ENCODE measurements at places on chromosomes 11 and 22. TPM values are rescaled to one million over a fixed set of nuclear protein-coding genes. Genes with fewer than 3 reads are reported as not detected.

DNA sequence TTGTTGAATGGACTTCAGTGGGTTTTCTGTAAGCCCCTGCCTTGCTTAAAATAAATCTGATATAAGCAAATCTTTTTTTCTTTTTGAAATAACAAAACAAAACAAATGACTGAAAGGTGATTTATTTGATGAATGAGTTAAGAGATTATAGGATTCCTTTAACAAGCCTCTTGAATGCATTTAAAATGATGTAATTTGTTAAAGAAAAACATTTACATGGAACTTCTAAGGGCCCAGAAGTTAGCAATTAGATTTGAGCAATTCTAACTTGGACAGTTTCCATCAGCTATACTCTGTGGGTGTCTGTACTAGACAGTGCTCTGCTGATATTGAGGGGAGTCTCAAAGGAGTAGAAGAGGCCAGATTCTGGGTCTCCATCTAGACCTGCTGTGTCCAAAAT lies 143.5 kb upstream of the RAG2 start:
- DNase-seq, result no peak

DNA sequence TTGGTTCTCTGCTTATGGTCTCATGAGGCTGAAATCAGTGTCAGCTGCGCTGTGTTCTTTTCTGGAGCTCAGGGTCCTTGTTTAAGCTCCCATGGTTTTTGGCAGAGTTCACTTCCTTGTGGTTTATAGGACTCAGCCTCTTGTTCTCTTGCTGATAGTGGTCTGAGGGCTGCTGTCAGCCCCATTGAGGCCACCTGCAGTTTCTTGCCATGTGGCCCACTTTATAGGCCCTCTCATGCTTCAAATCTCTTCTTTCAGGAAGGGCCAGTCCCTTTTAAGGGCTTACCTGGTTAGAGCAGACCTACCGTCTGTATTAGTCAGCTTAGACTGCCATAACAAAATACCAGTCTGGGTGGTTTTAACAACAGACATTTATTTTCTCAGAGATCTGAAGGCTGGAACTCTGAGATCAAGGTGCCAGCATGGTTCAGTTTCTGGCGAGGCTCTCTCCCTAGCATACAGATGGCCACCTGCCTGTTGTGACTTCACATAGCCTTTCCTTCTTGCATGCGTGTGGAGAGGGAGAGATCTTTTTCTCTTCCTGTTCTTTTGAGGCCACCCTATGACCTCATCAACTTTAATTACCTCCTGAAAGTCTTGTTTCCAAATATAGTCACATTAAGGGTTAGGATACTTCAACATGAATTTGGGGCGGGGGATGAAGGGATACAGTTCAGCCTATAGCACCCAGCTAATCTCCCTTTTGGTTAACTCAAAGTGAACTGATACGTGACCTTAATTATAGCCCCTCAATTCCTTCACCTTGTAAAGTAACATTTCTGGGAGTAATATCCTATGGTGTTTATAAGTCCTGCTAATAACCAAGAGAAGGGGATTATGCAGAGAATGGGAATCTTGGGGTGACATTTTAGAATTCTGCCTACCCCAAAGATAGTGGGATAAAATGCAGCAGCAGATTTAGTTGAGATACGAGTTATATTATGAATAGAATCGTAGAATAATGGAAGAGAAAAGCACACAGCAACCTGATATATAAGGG lies 131.8 kb downstream of the UVRAG start:
- no peak for DNase-seq

DNA sequence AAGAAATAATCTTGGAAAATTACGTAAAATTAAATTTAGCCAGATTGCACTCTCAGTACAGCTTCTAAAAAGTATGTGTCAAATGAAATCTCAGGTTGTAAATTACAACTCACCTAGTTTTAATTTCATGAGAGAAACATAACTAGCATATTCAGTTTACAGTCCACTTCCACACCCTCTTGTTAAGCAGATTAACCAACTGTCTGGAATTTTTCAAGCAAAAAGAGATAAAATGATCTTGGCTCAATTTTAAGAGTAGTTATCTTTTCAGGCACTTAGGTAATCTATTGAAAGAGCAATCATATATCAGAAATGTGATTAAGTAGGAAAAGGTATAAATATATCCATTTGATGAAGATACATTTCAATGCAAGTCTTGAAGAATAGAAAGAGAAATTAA lies 928.4 kb upstream of the CCDC90B start:
- DNase-seq, result no peak

TBX10 gene
- total RNA-seq, result not detected

DNA sequence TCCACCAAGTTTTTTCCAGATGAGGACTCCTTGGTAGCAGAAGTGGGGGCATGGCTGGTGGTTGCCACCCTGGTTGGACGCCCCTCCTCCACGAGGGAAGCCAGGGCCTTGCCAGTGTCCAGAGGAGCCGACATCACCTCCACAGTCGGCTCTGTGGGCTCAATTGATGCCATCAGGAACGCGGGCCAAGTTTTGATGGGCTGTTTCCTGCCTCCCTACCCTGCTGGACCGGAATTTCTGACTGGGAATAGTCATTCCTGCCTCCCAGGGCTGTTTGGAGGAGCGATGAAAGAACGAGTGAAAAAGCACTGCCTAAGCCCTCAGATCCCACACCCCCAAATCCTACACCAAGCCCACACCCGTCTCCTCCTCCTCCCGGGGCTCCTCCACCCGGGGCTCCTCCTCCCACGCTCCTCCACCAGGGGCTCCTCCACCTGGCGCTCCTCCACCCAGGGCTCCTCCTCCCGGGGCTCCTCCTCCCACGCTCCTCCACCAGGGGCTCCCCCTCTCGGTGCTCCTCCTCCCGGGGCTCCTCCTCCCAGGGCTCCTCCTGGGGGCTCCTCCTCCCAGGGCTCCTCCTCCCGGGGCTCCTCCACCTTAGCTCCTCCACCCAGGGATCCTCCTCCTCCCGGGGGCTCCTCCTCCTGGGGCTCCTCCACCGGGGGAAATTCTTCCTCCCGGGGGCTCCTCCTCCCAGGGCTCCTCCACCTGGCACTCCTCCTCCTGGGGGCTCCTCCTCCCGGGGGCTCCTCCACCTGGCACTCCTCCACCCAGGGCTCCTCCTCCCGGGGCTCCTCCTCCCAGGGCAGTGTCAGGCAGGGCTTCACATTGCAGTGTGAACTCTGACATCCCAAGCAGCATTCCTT lies 10.0 kb upstream of the PRR5 start:
- DNase-seq, result no peak

DNA sequence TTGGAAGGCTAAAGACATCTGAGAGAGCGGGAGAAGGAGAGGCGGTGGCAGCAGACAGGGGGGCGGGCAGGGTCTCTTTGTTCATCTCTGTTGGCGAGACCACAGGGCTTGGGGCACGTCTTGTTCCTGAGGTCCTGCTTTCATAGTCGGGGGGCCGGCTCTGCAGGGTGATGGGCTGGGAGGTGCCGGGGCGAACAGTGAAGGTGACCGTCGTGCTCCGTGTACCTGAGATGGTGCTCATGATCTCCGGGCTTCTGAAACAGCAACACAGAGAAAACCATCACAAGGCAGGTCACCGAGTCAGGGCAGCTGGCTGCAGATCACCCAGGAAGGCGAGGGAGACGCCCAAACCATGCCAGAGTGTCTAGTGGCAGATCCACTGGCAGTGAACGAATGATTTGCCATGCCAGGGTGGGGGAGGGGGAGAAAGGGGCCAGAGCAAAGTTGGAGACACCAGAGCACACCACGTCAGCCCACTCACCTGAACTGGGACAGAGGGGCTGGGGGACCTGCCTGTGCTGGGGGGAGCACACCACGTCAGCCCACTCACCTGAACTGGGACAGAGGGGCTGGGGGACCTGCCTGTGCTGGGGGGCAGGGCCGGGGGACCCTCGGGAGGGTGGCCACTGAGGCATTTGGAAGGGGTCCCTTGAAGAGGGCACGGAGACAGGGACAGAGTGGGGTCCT lies 75.0 kb downstream of the CTTN start:
- no peak for DNase-seq

SLC22A25 gene
- total RNA-seq, result not detected

DNA sequence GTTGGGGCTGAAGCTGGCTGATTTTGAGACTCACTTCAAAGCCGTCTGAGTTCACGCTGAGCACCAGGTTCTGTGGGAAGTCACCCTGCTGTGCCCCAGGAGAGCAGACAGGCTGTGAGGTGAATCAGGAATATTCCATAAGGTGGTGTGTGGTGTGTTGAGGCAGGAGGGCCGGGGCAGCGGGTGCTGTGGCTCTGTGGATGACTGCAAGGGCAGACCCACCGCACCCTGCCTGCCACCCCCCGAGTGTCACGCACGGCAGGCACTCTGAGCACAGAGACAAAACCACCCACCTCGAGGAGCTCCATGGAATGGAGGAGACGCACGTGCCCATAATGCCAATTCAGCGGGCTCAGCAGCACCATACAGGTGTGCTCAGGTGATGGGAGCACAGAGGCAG lies 147.8 kb downstream of the PKNOX2 start:
- DNase-seq, result no peak

- no peak for DNase-seq
These were observed 487.3 kb downstream of the INSC start for GRCh38 chr11:15602047-15602446.
